ENCODE measurements at places on chromosomes 7 and 10.

GRCh38 chr7:91270372-91270771 lies 6.1 kb downstream of the FZD1 start:
- DNase-seq: no peak

GRCh38 chr7:55502124-55502857 lies 70.0 kb downstream of the VOPP1 start:
- no peak for DNase-seq

DNA sequence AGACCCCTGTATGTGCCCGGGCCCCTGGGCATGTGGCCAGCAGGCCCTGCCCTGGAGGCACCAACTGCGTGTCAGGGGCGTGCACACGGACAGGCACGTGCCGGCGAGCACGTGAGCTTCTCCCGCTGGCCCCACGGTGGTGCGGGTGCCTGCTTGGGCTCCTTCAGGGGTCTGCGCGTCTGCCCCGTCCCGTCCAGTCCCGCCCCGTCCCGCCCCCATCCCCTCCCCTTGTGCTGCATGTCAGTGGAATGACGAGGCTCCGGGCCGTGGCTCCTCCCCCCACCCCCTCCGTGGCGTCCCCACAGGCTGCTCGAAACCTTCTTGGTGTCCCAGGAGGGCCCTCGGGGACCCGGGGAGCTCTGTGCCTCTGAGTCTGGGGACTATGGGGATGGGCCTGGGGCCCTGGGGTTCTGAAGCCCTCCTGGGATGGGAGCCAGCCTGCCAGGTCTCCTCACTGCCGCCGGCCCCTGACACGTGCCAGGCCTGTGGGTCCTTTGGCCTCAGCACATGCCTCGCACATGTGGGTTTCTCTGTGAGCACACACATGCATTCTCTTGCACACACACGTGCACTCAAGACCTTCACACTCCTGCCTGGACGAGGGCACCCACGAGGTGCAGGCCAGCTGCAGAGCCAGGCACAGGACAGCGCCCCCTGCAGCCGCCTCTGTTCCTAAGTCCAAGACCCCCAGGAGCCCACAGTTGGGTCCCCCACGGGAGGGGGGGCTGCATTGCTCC lies 27.5 kb upstream of the AMZ1 start:
- no peak for DNase-seq

- no peak for DNase-seq
Observed at GRCh38 chr10:132766291-132766690, 19.7 kb downstream of the NKX6-2 start.

DNA sequence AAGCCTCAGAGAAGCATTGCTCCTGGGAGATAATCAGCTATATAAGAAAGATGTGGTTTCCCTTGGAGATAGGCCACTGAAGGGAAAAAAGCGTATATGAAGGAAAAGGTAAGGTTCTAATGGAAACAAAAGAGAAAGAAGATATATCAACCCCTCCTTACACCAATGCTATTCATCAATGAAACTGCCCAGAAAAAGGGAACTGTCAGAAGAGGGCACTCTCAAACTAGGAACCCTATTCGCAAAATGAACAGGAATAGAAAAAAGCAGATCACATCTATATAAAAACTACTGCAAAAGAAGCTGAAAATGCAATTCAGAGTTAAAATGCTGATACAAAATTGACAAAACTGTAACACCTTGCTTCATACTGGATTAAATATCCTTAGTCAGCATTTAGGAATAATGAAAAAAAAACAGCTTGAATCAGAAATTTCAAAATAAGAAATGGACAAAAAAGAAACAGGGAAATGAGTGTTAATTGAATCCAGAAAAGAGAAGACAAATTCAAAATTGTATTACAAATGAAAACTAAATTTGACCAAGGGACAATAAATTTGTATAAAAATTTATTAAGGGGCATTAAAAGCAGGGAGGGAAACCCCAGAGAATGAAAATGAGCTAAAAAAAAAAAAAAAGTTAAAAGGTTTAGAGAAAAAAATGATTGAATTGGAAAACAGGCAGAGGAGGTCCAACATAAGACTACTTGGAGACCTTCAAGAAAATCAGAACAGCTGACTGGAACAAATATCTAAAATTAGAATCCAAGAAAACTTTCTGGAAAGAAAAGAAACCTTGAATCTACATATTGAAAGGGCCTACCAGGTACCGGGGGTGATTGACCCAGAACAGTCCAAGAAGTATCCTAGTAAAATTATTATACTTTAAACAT lies 17.9 kb downstream of the NHLRC2 start:
- DNase-seq: no peak

DNA sequence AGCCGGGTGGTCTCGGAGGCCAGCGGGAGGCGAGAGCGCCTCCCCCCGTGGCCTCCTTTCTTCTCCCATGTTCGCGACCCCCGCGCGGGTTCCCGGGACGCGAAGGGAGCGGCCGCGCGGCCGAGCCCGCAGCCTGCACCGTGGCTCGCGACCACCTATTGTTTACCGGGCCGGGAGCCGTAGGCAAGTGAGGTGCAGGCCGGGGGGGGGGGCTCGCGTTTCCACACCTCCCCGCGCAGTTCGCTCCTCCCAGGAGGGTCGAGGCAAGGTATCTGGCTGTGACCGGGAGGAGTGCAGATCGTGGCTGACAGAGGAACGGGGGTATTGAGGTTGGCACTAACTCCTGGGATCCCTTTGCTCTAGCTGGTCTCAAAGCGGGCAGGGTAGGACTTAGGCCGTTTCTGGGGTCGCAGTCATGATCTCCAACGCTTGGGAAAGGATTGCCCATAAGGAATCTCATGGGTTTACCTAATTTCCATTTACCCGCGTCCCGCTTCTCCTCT lies 734 bp downstream of the PTPN12 start:
- DNase-seq: no peak
